ENCODE measurements at places on chromosomes 3 and 15.

- no peak for DNase-seq
Observed at GRCh38 chr3:141840737-141841544, 35.5 kb upstream of the ATP1B3 start.

- DNase-seq: no peak
Observed at GRCh38 chr3:36700537-36701248, 63.7 kb downstream of the DCLK3 start.

DNA sequence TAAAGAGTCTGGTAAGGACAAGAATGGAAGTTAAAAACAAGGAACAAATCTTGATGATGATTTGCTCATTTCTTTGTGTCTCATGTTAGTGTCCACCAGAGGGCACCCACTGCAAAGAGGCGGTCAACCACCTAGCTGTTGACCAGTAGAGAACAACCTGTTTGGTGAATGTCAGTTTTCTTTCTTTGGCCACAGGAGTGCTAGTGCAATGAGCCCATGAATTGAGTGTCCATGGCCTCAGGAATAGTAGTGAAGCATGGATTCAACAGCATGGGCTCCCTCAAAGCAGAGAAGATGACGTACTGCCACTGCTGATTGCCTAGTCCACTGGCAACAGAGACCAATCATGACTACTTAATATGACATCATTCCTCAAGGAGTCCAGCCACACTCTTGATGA lies 10.7 kb upstream of the CNTN6 start:
- DNase-seq: no peak

DNA sequence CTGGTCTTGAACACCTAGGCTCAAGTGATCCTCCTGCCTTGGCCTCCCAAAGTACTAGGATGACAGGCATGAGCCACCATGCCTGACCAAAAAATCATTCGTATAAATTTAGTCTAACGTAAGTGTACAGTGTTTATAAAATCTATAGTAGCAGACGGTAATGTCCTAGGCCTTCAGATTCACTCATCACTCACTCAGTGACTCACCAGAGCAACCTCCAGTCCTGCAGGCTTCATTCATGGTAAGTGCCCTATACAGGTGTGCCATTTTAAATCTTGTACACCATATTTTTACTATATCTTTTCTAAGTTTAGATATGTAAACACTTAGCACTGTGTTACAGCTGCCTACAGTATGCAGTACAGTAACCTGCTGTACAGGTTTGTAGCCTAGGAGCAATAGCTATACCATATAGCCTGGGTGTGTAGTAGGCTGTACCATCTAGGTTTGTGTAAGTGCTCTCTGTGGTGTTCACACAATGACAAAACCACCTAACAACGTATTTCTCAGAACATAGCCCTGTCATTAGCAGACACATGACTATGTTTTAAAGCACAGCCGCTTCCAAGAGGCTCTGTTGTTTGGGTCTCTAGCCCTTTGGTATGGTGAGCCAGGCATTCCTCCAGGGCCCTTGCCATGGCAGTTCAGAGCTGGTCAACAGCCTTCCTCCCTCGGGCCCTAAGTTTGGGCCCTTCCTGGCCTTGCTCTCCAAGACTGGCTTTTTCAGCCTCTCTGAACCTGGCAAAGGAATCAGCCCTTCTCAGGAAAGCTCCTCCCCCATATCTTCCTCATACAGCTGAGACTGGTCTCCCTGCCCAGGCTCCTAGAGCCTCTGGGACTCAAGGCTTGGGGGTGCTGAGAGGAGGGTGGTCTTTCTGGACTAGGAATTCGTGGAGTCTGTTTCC lies 1.9 kb upstream of the CCDC9B start:
- DNase-seq: no peak

DNA sequence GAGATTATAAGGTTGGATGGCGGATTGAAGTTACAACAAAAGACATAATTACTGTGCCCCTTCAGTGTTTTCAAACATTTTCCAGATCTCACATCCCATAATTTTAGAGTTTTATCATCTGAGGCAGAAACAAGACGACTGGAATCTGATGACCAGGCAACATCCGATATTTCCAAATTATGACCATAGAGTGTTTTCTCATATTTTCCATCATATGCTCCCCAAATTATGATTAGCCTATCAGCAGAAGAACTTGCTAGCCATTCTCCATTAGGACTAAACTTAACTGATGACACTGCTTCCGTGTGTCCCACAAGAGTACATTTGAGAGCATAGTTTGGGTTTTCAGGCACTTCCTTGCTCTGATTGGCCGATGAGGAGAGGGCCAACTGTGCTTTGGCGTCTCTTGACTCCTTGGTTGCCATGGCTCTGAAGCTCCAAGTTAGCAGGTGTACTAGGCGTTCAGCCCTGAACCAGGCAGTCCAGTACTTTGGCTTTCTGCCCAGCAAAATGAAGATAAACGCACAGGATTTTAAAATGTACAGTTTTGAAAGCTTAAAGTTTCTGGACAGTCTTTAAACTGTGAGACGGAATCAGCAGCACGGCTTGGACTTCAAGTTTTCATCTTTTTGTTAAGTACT lies 638 bp downstream of the WDR5B start:
- DNase-seq: no peak
